ENCODE measurements at places on chromosomes 7 and 10.

DNA sequence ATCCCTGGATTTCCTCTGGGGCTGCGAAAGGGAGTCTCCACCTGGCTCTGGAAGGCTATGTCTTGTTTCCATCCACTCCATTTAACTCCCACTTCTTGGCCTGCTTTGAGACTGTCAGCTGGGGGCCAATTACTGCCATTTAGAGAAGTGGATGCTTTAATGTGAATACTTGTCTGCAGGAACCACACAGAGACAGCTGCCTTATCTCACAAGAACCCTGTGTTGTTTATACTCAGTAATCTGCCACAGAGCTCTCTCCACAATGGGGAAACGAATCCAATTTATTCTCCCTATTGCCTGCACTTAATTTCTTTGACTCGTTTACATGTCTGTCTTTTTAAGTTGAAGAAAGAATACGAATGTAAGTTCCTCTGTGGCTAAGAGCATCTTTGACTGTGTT lies 787.0 kb upstream of the C7orf33 start:
- no peaks in the 10 kb centered on the region for H3K36me3 ChIP-seq
- no peaks in the 10 kb centered on the region for H3K4me1 ChIP-seq
- H3K4me3 ChIP-seq, result no peak overlapping the region
- no peak overlapping the region for H3K27ac ChIP-seq
- DNase-seq, result no peak
- H3K27me3 ChIP-seq, result no peaks in the 10 kb centered on the region

DNA sequence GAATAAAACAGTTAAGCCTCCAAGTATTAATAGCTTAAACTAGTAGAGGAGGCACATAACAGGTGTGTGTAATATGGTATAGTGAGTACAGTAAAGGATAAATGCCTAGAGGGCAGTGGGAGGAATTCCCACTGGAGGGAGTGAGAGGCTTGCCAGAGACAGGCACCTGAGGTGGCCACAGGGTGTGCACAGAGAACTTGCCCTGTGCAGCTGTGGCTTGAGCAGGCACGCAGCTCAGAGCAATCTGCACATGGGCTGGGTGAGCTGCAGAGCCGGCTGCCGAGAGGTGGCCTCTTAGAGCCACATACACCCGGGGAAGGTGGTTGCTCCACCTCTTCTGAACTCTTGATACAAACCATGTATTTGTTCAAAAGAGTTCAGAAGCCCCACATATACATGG lies 237.1 kb downstream of the COBL start:
- no peak overlapping the region for H3K4me3 ChIP-seq
- no peaks in the 10 kb centered on the region for H3K36me3 ChIP-seq
- DNase-seq, result no peak
- no peaks in the 10 kb centered on the region for H3K4me1 ChIP-seq

- H3K36me3 ChIP-seq, result no peaks in the 10 kb centered on the region
- H3K27me3 ChIP-seq, result peaks cover 3% of the 10 kb centered on the region
- no peak overlapping the region for H3K27ac ChIP-seq
These were observed 138.6 kb upstream of the AKR1E2 start for GRCh38 chr10:4687397-4687796.

GRCh38 chr7:23106057-23106822 lies 655 bp downstream of the KLHL7 start:
- peak overlapping the region; percentile 94 for H3K4me3 ChIP-seq
- peaks cover 32% of the 10 kb centered on the region for H3K4me1 ChIP-seq
- H3K27me3 ChIP-seq, result no peaks in the 10 kb centered on the region
- no peak for DNase-seq
- H3K36me3 ChIP-seq, result peaks cover 5% of the 10 kb centered on the region
